ENCODE measurements at places on chromosomes 6 and 20. TPM values are rescaled to one million over a fixed set of nuclear protein-coding genes. Genes with fewer than 3 reads are reported as not detected.

MOCS1 gene
- total RNA-seq = 15.0 TPM

DNA sequence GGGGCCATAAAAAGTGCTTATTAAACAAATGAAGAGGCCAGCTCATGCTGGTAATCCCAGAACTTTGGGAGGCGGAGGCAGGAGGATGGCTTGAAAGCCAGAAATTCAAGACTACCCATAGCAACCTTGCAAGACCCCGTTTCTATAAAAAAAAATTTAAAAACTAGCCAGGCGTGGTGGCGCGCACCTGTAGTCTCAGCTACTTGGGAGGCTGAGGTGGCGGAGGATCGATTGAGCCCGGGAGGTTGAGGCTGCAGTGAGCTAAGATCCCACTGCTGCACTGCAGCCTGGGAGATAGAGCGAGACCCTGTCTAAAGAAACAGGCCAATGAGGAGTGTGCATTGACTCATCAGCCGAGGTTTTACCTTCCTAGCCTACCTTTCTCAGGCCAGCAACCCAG lies 15.2 kb downstream of the NPEPL1 start:
- no peaks in the 10 kb centered on the region for H3K27me3 ChIP-seq
- DNase-seq = no peak
- no peak overlapping the region for H3K4me3 ChIP-seq

DNA sequence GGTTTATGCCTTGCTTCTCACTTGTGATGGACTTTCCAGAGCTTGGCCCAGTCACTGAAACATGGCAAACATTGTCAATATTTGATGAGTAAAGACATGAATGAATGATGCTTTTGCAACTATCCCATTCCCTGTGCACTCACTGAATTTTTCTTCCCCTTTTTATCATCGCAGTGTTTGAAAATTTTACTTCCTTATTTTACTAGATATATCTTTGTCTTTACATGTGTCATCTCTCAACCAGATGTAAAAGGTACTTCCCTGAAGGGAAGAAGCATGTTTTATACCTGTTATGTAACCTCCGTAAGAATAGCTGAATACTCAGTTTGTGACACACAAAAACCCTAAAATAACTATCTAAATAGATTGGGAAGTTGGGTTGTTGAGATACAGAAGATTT lies 544.7 kb upstream of the FLRT3 start:
- no peak overlapping the region for H3K27ac ChIP-seq
- H3K4me3 ChIP-seq = no peak overlapping the region
- H3K36me3 ChIP-seq = no peaks in the 10 kb centered on the region
- no peaks in the 10 kb centered on the region for H3K27me3 ChIP-seq
- DNase-seq = no peak

GSTA4 gene
- total RNA-seq = 27.7 TPM

- H3K27me3 ChIP-seq = no peaks in the 10 kb centered on the region
- no peak overlapping the region for H3K27ac ChIP-seq
- no peaks in the 10 kb centered on the region for H3K36me3 ChIP-seq
Observed at GRCh38 chr6:31175971-31176370, 5.5 kb upstream of the POU5F1 start.

Data from body of pancreas (tissue), 4 donors.